Fibroblast of villous mesenchyme (primary cell): ENCODE measurements at places on chromosomes 4 and X. TPM values are rescaled to one million over a fixed set of nuclear protein-coding genes. Genes with fewer than 3 reads are reported as not detected.

GAGE12E gene
- total RNA-seq, result not detected in 2 replicates

PPP1R2C gene
- not detected in 2 replicates for total RNA-seq

ATOH1 gene
- not detected in 2 replicates for total RNA-seq

NDP gene
- total RNA-seq, result under 0.01 TPM in 1 of 2 replicates, not detected in the other

NXF2 gene
- total RNA-seq, result not detected in 2 replicates

SSX7 gene
- not detected in 2 replicates for total RNA-seq

DUSP9 gene
- total RNA-seq, result under 0.01 TPM in 1 of 2 replicates, not detected in the other
